ENCODE measurements at places on chromosomes 11 and 22.
A peak's percentile ranks its signal among the peaks of the same experiment; 100 is the strongest.

DNA sequence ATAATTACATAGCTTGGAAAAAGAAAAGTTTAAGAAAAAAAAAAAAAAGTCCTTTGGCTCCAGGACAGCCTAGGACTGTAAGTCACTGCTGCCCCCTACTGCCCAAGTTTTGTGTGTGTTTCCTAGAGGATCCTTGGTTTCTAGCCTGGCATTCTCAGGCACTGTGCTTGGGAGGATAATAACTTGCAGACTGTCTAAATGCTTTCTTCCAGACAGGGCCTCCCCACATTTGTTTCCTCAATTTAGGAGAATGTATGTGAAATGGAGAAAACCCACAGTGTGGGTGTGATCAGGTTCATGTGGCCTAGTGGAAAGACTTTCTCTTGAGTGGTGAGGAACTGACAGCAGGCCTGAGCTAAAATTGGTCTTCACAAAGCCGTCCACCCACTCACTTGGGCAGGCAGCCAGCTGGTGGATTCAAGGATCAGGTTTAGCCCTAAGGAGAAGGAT, 191.0 kb downstream of the NAV2 start:
- DNase-seq, result peak; percentile 85

DNA sequence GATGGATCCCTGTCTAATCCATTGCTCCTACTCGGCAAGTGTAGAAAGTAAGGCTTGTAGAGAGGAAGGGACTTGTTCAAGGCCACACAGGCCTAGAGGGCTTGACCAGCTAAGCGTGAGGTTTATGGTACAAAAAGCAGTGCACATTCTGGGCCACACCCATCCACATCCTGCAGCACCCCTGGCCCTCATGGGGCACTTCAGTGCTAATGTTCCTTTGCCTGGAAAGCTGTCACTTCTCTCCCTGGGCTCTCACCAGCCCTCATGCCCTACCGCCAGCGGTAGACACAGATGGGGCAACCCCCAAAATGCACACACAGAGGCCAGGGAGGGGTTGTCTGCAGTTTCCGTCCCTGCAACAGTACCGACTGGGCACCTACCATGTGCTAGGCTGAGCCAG, 7.1 kb upstream of the MGAT3 start:
- no peak for DNase-seq

DNA sequence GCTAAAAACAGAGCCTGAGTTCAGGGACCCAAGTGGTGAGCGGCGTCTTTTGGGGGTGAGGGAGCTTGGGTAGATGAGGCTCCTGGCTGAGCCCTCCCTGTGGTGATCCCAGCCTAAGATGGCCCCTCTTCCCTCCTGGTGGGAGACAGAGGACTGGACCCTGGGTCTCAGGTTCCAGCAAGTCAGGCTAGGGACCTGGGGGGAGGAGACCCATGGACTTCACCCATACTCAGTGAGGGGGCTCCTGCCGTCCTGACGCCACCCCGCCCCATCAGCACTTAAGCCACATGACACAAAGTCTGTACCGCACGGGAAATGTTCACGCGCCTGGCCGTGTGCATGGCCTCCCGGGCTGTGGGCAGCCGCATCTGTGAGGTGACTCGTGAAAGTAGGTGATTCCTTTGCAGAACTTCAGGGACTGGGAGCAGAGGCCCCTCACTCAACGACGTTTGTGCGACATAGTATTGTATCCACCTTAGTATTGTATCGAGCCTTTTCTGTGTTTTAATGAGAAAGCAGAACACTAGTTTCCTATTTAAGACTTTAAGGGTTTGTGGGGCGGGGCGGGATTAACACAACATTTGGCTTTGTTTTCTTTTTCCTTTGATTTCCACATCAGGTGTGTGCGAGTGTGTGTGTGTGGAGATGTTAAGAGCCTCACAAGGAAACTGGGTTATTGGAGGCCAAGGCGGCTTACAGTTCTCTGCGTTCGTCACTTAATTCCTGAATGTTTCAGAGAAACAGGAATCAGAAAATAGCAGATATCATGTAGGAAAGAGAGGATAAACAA, 18.4 kb upstream of the TMEM191C start:
- DNase-seq, result no peak

DNA sequence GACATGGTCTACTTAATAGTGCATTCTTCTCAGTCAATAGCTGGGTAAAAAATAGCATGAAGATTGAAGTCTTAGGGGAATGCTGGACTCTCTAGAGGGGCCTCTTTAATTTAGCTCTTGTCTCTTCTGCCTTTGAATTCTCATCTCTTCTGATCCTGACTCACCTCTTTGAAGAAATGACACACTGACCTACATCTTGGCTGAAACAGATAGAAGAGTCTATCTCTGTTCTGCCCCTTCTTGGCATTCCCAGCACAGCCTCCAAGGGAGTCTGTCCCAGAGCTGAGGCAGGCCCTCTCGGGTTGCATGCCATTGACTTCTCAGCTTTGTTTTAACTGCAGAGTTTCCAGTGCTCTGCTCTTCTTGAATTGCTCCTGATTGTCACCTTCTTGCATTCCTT, 55.7 kb downstream of the PTPRJ start:
- DNase-seq, result no peak

- DNase-seq, result peak; percentile 63
Observed at GRCh38 chr11:65870307-65870658, 2.3 kb downstream of the EFEMP2 start.

DNA sequence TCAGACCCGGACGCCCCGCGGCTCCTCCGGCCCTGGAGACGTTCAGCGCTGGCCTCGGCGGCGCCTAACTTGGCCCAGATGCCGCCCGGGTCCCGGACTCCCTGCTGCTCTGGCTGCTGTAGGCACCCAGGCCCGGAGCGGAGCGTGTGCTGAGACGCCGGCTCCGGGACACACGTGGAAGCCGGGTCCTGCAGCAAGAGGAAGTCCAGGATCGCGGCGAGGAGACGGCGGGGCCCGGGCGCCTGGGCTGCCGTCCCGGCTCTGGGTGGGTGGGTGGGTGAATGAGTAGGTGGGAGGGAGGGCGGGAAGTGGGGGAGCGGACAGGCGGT, 223 bp downstream of the WT1 start:
- DNase-seq, result no peak

GRCh38 chr11:67612751-67613150, 6.0 kb downstream of the NDUFV1 start:
- no peak for DNase-seq

DNA sequence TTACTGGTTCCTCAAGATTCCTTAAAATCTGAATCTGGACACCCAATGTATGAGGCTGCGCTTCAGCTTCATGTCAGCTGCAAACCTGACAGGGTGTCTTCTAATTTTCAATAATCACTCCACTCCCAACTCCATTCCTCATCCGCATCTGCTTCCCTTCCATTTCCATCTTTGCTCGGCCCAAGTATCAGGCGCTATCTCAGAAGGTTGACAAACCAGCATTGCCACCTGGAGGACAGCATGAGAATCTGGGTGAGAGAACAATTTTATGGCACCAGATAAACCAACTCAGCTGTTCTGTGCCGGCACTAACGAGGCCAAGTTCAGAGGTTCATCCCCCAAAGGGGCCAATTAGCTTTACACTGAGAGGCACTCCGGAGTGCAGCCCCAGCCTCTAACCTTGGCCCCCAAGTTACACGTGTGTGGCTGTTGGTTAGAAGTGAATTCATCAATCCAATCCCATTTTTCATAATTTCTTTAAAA, 79.1 kb upstream of the LMO2 start:
- DNase-seq, result peak; percentile 69

DNA sequence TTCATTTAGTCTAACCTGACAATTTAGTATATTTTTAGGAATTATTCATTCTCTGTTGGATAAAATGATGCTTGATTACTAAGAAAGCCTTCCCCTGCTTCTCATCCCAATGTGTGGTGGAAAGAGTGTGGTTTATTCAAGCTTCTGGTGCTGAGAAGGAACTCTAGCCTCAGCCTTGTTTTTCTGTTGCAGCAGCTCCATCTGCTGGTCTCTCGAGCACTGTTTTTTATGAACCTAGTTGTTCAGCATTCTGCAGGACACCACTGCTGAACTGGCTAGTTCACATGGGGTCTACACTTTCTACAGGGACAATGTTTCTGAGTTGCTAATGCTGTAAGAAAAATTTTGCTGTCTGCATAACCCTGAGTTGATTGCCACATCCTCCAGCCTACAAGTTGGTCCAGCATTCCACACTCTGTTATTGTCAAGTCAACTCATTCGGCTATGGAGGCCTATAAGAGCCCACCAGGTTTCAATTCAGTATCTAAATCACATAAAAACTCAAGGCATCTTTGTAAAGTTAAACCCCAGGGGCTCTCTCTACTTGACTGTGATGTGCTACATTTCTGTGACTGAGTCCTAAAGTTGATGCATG, 14.3 kb downstream of the OR2AG2 start:
- no peak for DNase-seq
